ENCODE measurements at places on chromosomes 5 and 9. TPM values are rescaled to one million over a fixed set of nuclear protein-coding genes. Genes with fewer than 3 reads are reported as not detected.

DNA sequence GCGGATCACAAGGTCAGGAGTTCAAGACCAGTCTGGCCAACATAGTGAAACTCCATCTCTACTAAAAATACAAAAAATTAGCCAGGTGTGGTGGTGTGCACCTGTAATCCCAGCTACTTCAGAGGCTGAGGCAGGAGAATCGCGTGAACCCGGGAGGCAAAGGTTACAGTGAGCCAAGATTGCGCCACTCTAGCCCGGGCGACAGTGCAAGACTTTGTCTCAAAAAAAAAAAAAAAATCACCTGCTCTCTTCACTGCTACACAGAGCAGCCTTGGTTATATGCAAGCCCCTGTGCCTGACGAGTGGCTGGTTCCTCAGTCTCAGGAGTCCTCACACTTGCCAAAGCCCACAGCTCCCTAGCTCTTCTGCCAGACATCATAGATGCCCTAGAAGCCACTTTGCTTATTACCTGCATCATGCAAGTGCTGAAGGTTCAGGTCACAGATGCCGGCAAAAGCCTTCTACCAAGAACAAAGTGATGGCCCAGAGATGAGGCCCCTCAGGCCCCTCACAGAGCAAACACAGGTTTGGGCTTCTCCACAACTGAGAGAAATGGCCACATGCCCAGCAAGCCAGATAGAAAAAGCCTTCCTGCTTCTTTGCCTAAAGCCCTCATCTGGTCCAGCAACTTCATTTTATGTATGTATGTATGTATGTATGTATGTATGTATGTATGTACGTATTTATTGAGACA, 176.4 kb downstream of the AUH start:
- DNase-seq = no peak

GRCh38 chr5:1156033-1156753, 44.3 kb upstream of the SLC12A7 start:
- no peak for DNase-seq

- no peak for DNase-seq
Measured at GRCh38 chr5:119417891-119418605, 34.2 kb upstream of the HSD17B4 start.

GRCh38 chr5:58360794-58361193, 99.1 kb downstream of the PLK2 start:
- no peak for DNase-seq

DNA sequence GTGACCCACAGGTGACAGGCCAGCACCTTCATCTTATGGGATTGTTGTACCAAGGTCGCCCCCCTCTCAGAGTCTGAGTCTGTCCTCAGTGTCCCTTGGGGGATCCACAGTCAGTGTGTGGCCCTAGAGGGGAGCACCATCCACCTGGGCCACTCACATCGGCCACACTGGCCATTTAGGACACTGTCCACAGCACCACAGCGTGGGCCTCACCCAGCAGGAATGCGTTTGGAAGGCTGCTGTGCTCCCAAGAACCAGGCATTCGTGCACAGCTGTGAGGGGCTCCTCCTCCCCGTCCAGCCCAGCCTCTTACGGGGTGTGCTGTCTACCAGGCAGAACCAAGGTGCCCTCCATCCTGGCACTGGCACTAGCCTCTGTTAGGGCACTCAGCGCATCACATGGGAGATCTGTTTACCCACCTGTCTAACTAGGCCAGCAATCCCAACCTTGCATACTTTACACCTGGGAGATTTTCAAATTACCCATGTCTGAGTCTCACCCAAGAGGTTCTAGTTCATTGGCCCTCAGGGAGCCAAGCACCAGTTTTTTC, 24.5 kb upstream of the UBE2QL1 start:
- DNase-seq = no peak

- peak; percentile 61 for DNase-seq
Measured at GRCh38 chr5:174317256-174317894, 271.9 kb downstream of the NSG2 start.

GRCh38 chr9:567128-567746, 274.3 kb upstream of the DMRT1 start:
- no peak for DNase-seq

DNA sequence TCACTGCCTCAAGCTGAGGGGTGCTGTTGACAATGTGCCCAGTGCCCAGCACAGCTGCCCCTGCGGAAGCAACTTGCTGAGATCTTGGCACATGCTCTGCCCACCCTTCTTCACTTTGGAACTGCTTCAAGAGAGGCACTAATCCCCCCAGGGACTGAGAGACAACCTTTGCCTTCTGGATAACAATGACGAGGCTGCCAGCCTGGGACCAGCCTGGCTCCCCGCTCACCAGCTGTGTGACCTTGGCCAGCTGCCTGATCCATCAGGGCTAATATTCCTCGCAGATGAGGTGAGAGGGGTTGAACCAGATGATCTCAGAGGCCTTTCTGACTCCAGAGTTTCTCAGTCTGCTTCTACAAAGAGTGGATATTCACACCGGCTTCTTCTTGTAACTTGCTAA, 81.0 kb downstream of the SHB start:
- no peak for DNase-seq

GRCh38 chr5:11126844-11127243, 365.8 kb upstream of the DAP start:
- no peak for DNase-seq

The DMRT3 gene
- total RNA-seq = 0.44 TPM

The TAF11L10 gene
- total RNA-seq = not detected

The KCTD16 gene
- total RNA-seq = not detected

The NTRK2 gene
- total RNA-seq = 1.4 TPM

The PAEP gene
- not detected for total RNA-seq
